ENCODE measurements at places on chromosomes 7 and 10. TPM values are rescaled to one million over a fixed set of nuclear protein-coding genes. Genes with fewer than 3 reads are reported as not detected.

DNA sequence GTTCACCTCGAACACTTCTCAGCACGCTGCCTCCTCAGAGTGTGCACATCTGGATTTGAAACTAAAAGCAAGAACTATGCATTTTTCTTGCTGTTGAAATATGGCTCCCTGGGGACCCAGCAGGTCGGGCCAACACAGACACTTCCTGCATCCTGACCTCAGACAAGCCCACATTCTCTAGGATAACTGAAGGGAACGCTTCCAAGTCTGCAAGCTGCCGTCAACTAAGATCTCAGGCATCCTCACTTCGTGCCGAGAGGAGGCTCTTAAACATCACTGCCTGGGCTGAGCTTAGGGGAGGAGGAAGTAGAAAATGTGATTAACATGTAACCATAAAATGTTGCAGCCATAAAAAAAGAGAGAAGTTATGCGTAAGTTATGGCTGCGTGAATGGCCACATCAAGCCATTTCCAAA lies 65.5 kb downstream of the PYROXD2 start:
- DNase-seq = no peak

DNA sequence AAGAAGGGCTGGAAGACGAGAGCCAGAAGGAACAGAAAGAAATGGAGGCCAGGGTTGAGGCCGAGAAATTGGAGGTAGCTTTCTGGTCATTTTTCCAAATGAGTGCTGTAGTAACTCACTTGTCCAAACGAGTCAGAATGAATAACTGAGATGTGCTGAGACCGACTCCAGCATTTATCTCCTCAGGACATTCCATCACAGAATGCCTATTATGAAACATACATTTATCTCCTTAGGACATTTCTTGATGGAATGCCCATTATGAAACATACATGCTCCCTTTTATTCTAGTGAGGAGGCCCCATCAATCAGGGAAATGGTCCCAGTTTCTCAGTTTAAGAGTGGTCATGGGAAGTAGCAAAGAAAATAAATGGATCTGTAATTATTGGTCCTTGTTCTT lies 16.5 kb downstream of the AVL9 start:
- DNase-seq = no peak

The TRPV5 gene
- total RNA-seq = not detected

- no peak for DNase-seq
Measured at GRCh38 chr10:5776881-5777197, 36.4 kb downstream of the GDI2 start.

DNA sequence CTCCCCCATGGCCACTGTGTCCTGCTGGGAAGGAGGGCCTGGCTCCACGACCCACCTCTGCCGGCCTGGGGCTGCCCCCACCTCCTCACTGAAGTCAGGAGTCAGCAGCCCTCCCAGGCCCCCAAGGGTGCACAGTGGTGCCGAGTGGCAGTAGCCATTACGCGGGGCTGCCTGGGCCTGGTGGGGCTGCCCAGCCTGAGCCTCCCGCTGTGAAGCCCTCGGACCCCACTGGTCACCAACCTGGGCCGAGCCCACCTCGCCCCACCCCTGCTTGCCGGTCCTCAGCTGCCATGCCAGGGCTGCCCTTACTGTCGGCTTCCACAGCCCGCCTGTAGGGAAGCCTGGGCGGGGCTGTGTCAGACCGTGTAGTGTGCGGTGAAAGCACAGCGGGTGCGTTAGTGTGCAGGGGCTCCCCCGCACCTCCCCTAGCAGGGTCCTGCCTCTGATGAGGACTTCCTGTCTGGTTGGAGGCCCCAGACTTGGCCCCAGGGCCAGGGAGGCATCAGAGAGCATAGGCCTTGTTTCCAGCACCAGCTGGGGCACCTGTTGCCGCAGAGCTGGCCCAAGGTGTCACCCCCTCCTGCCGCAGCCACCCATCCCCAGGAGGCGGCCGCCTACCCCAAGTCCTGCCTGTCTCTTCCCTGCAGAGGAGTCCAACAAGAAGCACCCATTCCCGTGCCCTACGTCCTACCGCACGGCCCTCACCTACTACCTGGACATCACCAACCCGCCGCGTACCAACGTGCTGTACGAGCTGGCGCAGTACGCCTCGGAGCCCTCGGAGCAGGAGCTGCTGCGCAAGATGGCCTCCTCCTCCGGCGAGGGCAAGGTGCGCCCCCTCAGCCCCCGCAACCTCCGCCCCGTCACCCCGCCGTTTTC lies 10.0 kb downstream of the TMEM120A start:
- no peak for DNase-seq

DNA sequence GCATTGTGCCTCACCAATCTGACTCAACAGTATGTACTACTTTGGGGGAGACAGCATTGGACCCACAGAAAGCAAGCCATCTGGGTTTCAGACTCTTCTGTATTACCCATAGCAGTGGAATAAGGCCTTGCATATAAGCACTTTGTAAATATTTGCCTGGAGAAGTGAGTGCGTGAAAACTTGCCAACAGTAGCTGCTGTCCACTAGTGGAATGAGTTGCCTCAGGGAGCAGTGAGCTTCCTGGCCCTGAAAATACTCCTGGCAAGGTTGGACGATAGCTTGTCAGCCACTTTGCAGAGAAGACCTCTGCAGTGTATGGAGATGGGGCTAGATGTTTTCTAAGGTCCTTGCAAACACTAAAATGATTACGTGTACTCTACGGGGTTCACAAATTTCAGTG lies 21.6 kb downstream of the GARS1 start:
- DNase-seq = no peak

The SFTPA2 gene
- total RNA-seq = not detected

- no peak for DNase-seq
Measured at GRCh38 chr7:1695800-1696454, 25.9 kb downstream of the ELFN1 start.

GRCh38 chr7:124773339-124773738 lies 7.7 kb upstream of the GPR37 start:
- no peak for DNase-seq

GRCh38 chr7:156733638-156734037 lies 93.1 kb downstream of the RNF32 start:
- DNase-seq = no peak

The PRTFDC1 gene
- 26.4 TPM for total RNA-seq

DNA sequence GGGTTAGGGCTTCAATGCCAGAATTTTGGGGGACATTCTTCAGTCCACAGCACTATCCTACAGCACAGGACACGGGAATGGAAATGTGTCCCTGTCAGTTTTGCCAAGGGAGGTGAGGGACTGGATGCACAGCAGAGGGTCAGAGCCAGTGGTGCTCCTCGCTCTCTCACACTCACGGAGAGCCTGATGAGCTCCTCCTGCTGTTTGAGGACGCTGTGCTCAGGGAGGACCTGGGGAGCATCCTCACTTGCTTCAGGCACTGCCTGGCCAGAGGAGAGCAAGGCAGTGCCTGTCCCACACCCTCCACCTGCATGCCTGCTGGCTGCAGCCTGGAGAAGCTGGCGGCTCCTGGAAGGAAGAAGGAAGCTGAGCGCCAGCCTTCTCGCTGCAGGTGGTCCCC lies 58.6 kb downstream of the RAMP3 start:
- no peak for DNase-seq

The CCNY gene
- 46.7 TPM for total RNA-seq

The KIFBP gene
- 27.3 TPM for total RNA-seq

The SPDYE16 gene
- total RNA-seq = not detected

GRCh38 chr7:137951700-137952425 lies 50.0 kb downstream of the CREB3L2 start:
- no peak for DNase-seq

The GATA3 gene
- total RNA-seq = not detected

The FKBP6 gene
- total RNA-seq = not detected

DNA sequence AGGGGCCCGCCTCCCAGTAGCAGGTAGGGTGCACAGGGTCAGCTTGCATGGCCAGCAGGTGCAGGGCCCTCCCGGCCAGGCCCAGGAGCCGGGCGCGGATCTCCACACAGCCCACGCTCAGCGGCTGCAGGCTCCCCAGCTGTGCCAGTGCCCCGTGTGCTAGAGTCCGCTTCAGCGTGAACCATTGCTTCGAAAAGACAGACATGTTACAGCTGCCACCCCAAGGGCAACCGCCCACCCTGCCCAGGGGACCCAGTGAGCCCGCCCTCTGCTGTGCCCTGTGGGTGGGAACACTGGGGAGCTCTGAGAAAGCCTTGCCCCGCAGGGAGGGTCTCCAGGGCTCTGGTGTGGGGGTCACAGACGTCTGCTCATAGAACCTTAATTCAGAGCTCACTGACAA lies 64.3 kb upstream of the NKX6-2 start:
- no peak for DNase-seq

GRCh38 chr10:60235001-60235400 lies 154.7 kb downstream of the ANK3 start:
- DNase-seq = no peak

- DNase-seq = no peak
Measured at GRCh38 chr7:80473751-80474150, 38.1 kb downstream of the GNAT3 start.

DNA sequence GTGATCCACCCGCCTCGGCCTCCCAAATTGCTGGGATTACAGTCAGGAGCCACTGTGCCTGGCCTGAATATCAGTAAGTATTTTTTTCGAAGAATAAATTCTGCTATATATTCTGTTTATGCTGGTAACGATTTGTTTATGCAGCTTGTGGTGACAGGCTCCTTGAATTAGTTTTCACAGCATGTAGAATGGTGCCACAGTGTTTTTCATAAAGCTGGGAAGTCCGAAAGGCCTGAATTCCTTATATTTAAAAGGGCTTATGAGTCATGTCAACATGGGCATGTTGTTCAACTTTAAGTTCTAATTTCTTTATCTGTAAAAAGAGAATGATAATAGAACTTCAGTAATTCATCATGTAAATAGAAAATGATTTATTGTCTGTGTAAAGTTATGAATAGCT lies 42.2 kb upstream of the WASL start:
- DNase-seq = no peak

DNA sequence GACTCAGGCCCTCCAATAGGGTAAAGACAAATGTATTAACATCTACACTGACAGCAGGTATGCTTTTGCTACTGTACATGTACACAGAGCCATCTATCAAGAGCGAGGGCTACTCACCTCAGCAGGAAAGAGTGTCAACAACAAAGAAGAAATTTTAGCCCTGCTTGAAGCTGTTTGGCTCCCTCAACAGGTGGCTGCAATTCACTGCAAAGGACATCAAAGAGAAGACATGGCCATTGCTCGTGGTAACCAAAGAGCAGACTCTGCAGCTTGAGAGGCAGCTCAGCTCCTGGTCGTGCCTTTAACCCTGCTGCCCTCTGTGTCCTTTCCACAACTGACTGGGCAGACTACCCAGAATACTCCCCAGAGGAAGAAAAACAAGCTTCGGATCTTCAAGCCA lies 5.1 kb downstream of the AKR1B15 start:
- peak; percentile 44 for DNase-seq

- DNase-seq = no peak
Measured at GRCh38 chr10:93096901-93097300, 23.2 kb downstream of the CYP26A1 start.

The SGCE gene
- 169 TPM for total RNA-seq

The COL1A2 gene
- 47.9 TPM for total RNA-seq

The IKZF1 gene
- 0.11 TPM for total RNA-seq

DNA sequence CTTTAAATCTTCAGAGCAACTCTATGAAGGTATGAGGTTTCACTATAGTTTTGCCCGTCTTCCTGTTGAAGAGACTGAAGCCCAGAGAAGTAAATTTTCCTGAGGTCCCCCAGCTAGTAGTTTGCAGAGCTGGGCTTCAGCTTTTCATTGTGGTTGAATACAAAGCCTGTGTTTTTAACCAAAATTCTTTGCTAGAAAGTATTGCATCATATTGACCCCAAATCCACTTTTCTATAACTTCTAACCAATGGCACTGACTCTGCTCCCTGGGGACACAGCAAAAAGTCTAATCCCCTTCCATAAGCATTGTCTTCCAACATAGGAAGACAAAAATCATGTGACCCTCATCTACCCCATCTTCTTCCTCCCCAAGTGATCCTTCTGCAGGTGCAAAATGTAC lies 93.0 kb downstream of the KCNMA1 start:
- no peak for DNase-seq

DNA sequence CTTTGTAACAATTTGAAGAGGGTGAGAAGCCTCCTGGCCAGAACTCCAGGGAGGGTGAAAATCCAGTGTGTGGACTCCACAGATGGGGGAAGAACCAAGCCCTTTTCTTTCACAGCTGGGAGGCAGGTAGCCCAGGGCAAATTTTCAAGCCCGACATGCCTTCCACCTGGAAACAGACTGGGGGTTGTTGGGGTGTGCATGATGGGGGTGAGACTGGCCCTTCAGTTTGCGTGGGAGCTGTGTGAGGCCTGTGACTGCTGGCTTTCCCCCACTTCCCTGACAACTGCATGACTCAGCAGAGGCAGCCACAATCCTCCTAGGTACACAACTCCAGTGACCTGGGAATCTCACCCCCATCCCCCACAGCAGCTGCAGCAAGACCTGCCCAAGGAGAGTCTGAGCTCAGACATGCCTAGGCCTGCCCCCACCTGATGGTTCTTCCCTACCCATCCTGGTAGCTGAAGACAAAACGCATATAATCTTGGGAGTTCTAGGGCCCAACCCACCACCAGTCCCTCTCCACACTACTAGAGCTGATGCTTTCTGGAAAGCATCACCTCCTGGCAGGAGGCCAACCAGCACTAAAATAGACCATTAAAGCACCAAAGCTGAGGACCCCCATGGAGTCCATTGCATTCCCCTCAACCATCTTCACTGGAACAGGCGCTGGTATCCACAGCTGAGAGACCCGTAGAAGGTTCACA lies 445.4 kb downstream of the TFEC start:
- no peak for DNase-seq

The ATOH7 gene
- total RNA-seq = 0.93 TPM

DNA sequence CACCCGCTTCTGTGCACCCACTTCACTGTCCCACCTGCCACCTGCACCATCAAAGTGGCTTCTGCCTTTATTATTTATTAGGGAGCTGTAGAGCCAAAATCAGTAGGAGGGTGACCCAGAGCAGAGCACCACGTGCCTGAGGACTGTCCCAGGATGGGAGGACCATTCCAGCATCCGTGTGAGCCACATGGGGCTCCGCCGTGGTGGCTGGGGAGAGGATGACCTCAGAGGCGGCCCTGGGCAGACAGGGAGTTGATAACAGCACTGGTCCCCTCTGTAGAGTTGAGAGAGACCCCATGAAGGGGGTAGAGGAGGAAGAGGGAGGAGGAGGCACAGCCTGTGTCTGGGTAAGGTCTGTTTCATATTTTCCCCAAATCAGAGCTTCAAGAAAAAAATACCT lies 8.7 kb upstream of the DPYSL4 start:
- no peak for DNase-seq

The CASP7 gene
- 18.9 TPM for total RNA-seq

DNA sequence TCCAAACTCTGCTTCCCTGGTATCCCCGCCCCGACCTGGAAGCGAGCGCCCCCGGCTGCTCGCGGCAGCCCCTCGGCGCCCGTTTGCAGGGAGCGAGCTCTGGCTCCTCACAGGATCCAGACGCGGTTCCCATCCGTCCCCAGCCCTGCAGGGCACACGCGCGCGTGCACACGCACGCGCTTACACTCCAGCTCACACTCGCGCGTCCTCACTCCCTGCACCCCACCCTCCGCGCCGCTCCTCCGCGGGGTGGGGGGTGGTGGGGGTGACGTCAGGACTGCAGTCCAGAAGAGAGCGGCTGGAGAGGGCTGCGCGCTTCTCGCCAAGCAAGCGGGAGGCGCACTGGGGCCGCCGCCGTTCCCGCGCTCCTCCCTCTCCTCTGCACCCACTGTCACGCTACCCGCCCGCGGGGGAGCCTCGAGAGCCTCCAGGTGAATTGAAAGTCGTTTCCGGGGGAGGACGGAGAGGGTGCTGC lies 255.6 kb downstream of the OTUD1 start:
- peak; percentile 78 for DNase-seq

The UCMA gene
- not detected for total RNA-seq

The GRID2IP gene
- not detected for total RNA-seq

All from neural progenitor cell (in vitro differentiated cells).